ENCODE measurements at places on chromosomes 2 and 18. TPM values are rescaled to one million over a fixed set of nuclear protein-coding genes. Genes with fewer than 3 reads are reported as not detected.

PARD6G gene
- not detected for total RNA-seq

SNED1 gene
- total RNA-seq, result 20.3 TPM

GPC1 gene
- total RNA-seq, result 0.90 TPM

AMER3 gene
- not detected for total RNA-seq

LYG2 gene
- not detected for total RNA-seq

FEV gene
- total RNA-seq, result not detected

FLACC1 gene
- 3.2 TPM for total RNA-seq

EIF2AK3 gene
- 36.5 TPM for total RNA-seq

GPR35 gene
- total RNA-seq, result 7.1 TPM

GREB1L gene
- not detected for total RNA-seq

ALK gene
- not detected for total RNA-seq

SLC14A1 gene
- 12.9 TPM for total RNA-seq

GRCh38 chr18:69580107-69580506 lies 179.4 kb downstream of the DOK6 start:
- peak; percentile 19 for DNase-seq

DNA sequence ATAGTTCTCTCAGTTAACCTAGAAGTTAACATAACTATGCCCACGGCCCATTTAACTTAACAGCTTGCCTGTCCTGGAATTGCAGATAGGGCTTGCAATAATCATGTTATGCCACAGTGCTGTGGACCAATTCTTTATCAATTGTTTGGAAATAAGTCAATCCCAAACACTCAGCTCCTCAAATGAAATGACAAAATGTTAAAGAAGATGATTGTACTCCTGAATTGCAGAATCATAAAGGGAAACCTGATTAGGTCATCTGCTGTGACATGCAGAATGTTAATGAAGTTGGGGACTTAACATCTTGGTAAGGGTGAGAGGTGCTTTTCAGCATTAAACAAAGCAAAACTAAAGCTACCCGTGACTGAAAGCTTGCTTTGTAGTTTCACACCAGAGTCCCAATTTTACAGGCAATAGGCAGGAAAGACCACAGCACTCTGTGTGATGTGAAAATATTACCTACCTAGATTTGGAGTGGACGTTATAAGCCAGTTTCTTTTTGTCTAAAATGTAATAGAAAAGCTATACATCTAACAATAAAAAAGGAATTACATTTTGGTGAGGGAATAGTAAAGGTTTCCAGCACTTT lies 364.0 kb downstream of the GPD2 start:
- DNase-seq, result no peak

DNA sequence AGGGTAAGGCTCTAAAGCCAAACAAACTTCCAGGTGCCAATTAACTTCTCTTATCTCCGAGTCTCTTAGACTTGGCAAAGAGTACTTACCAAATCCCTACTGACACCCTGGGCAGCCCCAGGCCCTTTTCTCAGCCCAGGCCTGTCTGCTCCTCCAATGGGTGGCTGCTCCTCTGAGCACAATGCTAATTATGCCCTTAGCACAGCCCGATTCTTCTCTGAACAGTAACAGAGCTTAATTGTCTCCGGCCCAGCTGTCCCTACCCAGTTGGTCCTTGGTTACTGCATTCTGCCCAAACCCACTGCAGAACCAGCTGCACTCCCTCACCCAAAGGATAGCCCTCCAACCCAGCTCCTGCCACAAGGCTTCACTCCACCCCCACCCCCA lies 110.3 kb downstream of the SMAD7 start:
- DNase-seq, result no peak

DNA sequence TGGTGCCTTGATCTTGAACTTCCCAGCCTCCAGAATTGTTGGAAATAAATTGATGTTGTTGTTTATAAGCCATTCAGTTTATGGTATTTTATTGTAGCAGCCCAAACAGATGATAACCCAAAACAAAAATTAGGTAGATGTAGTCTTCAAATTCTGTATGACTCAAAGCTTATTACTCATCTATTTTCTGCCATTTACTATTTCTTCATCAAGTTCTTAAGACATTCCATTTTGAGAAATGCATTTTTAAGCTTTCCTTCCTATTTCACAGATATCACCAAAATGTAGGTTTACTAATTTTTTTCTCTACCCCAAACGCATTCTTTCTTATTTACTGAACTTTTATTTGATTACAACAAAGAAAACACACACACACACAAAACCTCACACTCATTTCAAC lies 148.2 kb downstream of the RND3 start:
- no peak for DNase-seq

DNA sequence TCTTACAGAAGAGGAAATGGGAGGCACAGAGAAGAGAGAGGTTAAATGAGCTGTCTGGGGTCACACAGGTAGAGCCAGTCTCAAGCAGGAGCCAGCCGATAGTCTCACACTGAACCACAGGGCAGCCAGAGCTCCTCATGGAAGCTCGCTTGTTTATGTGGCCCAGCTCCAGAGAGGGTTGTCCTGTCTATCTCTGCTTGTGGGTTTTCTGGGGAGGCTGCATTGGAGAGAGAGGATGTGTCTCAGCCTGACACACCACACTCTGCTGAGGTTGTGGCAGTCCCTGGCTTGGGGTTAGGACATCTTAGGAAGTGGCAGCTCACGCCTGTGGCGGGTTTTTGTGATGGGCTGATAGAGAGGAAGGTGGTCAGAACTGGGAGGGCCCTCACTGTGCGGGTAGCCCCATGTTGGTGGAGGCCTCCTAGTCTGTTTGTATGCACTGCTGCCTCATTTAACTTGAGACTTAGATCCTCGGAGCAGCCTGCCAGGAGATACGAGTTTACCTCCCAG lies 52.3 kb downstream of the TCF7L1 start:
- DNase-seq, result no peak

- no peak for DNase-seq
Measured at GRCh38 chr2:32925283-32925815, 21.4 kb upstream of the LTBP1 start.

GRCh38 chr2:176449852-176450251 lies 180.6 kb downstream of the MTX2 start:
- DNase-seq, result no peak

- no peak for DNase-seq
Measured at GRCh38 chr2:98295721-98296414, 50.4 kb upstream of the CNGA3 start.

- DNase-seq, result no peak
Measured at GRCh38 chr2:64035072-64035942, 16.1 kb upstream of the VPS54 start.

- DNase-seq, result no peak
Measured at GRCh38 chr2:65550246-65550645, 117.8 kb upstream of the SPRED2 start.

- no peak for DNase-seq
Measured at GRCh38 chr18:13930964-13931363, 15.6 kb upstream of the MC2R start.

GRCh38 chr2:39743269-39743776 lies 35.7 kb downstream of the THUMPD2 start:
- no peak for DNase-seq

DNA sequence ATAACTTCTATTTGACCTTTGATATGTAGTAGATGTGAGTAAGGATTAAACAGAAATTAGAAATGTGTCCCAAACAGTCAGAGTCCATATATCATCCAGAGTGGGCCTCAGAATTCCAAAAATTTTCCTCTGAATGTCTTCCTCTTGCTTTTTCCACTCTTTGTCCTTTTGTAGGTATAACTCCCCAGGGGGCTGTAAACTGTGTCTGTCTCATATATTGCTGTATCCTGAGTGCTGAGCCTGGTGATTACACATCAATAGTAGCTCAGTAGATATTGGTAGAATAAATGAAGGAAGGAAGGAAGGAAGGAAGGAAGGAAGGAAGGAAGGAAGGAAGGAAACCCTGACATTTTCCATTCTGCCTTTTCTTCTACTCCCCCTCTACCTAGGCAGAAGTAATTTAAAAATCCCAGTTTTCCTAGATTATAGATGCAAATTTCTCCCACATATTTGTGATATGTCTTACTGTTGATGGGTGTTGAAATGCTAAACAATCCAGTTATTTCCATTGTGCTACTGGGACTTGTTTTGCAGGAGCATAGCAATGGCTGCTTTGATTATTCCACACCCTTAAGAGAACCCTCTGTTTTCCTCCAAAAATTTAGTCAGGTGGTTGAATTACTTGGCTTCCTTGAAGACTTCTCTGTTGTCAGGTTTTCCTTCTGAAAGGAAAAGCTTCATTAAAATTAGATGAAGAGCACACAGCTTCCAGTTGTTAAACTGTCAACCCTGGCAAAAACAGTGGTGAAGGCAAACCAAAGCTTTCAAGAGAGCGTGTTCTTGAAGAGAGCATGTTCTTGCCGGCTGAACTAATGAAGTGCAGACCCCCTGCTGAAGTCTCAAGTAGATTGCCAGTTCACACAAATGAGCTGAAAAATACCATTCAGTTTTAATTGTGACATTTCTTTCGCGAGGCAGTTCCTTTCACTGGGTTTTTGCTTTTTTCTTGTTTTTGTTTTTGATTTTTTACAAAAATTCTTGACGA lies 147.8 kb downstream of the KCNE4 start:
- DNase-seq, result no peak

GRCh38 chr2:38556006-38556801 lies 46.5 kb downstream of the HNRNPLL start:
- DNase-seq, result no peak

DNA sequence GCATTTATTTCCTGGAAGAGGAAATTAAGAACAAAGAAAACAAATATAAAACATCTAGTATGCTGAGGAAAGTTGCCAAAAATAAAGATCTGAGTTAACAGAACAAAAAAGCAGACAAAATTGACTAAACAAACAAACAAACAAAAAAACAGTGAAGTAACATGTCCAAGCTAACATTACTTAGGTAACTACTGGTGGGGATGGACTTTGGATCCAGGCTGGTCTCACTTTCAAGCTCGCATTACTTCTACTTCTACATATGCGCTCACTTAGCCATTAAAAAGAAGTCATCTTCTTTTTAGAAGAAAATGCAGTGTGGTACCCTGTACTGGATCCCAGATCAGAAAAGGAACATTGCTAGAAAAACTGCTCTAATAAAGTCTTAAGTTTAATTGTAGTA lies 358.9 kb downstream of the NCKAP5 start:
- DNase-seq, result no peak

- no peak for DNase-seq
Measured at GRCh38 chr2:138087751-138088593, 123.7 kb downstream of the HNMT start.

DNA sequence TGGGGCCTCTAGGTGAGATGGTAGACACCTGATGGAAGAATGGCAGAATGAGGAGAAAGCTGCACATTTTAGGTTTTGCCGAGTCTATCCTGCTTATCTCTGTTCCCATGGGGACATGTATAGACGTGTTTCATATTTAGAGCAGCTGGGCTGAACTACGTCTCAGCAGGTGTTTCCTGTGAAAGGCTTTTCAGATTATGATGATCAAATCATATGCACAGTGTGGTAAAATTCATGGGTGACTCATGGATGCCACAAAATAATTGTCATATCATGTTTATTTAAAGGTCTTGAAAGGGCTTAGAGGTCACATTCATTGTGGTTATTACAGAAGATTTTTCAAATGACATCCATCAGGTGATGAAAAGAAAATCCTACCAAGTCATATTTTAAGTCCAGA lies 90.5 kb downstream of the ICOS start:
- DNase-seq, result no peak

DNA sequence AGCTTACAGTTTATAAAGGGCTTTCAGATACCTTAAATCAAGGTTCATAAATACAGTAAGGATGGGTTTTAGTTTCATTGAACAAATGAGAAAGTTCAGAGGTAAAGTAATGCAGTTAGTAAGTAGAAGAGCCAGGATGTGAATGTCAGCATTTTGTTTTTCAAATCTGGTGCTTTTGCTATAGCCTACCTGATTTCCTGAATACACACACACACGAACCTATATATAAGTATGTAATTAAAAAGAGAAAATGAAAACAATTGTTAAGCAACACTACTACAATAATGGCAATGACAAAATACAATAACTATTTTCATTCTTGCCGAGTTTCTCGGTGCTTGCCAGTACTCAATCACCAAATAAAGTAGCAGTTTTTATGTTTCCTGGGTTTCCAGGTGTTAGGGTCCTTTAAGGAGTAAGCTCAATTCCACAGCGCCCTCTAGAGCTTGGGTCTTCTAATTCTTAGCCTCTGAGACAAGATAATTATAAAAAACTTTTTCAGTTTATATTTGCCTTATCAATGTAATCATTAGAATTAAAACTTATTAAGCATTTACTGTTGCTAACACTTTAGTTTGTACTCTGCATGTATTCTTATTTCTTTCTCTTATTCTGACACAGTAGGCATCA lies 512.9 kb upstream of the ACVR2A start:
- DNase-seq, result no peak

GRCh38 chr18:1865869-1866268 lies 705.4 kb downstream of the METTL4 start:
- DNase-seq, result no peak

- DNase-seq, result no peak
Measured at GRCh38 chr2:166293984-166294383, 81.8 kb downstream of the SCN9A start.

DNA sequence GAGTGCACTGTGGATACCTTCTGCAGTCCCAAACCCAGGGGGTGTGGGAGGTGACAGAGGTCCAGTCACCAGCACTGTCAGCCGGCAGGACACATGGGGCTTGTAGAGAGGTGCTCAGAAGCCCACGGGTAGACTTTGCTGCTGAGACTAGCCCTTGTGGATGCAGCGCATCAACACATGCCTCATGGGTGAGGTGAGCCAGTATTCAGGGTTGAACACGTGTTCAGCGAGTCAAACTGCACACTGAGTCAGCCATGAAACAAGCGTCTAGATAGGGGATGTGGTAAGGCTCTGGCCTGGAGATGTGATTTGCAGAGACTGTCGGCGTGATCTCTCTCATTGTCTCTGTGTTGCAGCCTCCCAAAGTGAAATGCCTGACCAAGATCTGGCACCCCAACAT lies 35.8 kb upstream of the SCLY start:
- DNase-seq, result no peak

GRCh38 chr2:161046876-161047275 lies 113.4 kb upstream of the TANK start:
- no peak for DNase-seq

DNA sequence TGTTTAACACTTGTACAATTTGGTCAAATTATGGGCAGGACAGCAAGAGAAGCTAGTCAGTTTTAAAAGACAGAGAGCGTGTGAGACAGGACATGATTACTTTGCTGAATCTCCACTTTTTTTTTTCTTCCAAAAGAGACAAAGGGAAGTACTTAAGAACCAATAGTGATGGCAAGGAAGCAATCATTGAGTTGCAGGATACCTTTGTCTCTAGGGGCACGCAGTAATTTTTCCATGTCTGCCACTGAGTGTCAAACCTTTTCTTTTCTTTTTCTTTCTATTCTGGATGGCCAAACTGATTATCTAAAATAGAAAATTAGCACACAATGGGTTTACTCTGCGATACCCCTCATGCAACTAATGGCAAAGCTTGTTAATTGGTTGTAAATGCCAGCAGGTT lies 533.0 kb downstream of the PLCL1 start:
- no peak for DNase-seq

- DNase-seq, result no peak
Measured at GRCh38 chr2:145845207-145845894, 1325.4 kb upstream of the ZEB2 start.

Measured in naive thymus-derived CD4-positive, alpha-beta T cell (primary cell).